Activated naive CD4-positive, alpha-beta T cell (primary cell): ENCODE measurements at places on chromosomes 6 and 20.

DNA sequence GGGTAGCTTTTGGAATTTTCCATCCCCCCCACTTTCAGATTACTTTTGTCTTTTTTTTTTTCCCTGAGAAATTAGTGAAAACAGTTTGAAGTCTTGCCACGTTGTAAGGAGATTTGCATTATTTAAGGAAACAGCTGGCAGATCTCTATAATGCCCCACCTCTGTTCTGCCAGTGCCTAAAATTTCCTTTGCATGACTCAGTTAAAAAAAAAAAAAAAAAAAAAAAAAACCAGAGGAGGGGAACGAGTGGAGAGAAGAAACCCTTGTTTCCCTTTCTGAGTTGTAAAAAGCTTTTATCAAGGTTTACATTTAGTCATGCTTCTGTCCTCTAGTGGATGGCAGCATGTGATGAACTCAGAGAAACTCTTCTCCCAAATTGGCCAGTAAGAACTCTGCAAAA lies 33.5 kb downstream of the CARMIL1 start:
- no peak for DNase-seq

DNA sequence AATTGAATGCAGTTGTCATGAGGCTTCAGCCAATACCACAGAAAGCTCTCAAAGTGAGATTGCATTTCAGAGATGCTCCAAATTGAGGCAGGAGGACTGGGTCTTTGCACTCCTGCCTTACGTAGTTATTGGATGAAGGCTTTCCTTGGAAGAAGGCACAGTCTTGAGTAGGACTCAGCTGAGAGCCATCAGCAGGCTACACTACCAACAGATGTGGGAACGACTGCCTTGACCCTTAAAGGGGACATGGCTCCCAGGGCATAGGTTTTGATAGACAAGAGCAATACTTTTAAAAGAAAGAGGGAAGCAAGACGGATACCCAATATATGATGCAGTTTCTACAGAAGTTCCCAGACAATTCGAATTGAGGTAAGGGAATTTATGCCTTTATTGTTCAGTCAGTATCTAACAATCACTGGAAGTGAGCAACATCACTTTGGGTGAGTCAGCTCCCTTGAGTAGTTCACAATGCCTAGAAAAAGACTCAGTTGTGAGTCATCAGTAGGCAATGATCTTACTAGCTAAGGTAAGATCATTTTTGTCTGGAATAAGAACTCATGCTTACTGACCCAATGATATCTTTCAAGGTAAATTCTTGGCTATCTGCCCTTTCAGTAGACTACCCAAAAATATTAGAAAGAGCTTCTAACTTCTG lies 390.8 kb downstream of the GJA1 start:
- no peak for DNase-seq

DNA sequence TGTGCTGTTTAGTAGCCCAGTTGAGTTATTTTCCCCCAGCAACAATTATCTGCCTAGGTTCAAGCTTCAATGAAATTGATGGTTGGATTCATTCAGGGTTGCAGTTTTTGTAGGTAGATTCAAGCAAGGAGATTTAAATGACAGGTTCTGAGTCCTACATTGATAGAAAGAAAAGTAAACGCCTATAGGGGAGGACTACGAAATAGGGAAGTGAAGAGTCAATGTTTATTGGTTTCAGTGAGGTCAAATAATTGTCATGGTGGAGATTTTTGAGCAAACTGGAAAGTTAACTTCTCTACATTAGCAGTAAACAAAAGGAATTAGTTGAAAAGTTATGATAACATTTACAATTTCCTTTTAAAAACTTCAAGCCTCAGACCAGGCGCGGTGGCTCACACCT lies 734 bp upstream of the WFDC13 start:
- DNase-seq, result no peak

DNA sequence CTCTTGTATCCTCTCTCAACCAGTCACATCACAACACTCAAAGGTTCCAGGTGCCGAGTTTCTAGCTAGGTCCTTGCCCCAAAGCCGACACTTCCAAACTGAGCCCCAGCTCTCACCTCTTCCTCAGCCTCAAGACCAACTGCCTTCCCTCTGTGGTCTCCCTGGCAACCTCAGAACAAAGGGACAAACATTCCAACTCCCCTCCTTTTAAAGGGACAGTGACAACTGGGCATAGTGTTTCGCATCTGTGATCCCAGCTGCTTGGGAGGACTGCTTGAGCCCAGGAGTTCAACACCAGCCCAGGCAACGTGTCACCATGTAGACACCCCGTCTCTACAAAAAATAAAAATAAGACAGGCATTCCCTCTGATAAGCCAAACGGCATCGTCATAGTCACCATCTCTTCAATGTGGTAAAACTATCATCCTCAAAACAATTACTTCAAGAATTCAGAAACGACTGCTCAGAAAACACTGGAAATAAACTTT lies 11.3 kb downstream of the DIDO1 start:
- no peak for DNase-seq

GRCh38 chr20:24136659-24137246 lies 148.2 kb upstream of the GGTLC1 start:
- DNase-seq, result no peak

- no peak for DNase-seq
Observed at GRCh38 chr20:46134716-46135115, 16.6 kb downstream of the CD40 start.

DNA sequence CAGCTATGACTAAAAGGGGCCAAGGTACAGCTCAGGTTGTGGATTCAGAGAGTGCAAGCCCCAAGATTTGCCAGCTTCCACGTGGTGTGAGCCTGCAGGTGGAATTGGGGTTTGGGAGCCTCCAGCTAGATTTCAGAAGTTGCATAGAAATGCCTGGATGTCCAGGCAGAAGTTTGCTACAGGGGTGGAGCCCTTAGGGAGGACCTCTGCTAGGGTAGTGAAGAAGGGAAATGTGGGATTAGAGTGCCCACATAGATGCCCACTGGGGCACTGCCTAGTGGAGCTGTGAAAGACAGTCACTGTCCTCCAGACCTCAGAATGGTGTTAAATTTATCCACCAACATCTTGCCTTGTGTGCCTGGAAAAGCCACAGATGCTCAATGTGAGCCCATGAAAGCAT lies 255.1 kb downstream of the BMP2 start:
- no peak for DNase-seq

DNA sequence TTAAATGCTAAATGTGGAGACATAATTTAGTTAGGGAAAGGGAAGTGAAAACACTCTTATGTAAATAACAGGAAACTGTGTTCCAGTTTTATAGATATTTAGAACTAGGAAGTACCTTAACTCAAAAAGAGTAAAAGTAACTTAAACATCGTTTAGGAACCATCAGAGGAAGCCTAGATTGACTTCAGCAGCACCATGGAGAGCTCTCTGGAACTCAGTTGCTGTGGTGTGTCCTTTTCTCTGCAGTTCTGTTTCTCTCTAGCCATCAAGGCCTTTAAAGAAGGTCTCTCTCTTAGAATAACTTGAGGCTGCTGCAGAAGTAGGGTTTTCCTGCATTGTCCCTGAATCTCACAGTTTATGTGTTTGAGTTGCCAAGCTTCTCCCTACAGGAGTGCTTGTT lies 26.9 kb downstream of the CLVS2 start:
- no peak for DNase-seq

- no peak for DNase-seq
Observed at GRCh38 chr6:18464176-18464575, 77.0 kb downstream of the RNF144B start.

DNA sequence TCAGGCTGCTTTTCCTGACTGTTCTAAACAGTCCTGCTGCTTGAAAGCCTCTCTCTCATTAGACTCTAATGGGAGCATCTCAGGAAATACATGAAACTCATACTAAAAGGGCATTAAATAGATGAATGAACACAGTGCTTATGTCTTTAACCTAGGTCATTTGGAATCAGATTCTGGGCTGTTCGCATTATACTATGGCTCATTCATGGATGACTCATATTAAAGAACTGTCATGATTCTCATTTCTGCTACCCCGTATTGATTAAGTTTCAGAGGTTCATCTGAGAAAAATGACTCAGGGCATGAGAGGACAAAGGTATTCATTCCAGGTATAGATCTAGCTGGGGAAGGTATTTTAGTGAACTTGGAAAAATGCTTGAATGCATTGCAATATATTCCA lies 335.5 kb downstream of the GJA1 start:
- DNase-seq, result no peak

DNA sequence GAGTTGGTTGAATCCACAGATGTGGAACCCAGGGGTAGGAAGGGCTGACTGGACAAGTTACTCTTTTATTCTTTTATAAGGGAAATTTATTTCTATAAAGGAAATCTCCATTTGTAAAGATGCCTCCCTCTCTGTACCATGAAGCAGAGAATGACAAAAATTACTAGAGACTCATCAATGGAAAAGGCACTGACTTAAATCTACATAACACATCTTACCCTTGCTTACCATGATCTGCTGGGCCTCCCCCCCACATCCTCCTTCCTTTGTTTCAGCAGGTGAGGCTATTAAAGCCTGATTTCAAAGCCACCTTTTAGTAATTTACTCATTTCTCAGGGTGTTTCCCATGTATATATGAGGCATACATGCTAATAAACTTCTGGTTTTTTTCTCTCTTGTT lies 130.2 kb upstream of the HDDC2 start:
- DNase-seq, result no peak

DNA sequence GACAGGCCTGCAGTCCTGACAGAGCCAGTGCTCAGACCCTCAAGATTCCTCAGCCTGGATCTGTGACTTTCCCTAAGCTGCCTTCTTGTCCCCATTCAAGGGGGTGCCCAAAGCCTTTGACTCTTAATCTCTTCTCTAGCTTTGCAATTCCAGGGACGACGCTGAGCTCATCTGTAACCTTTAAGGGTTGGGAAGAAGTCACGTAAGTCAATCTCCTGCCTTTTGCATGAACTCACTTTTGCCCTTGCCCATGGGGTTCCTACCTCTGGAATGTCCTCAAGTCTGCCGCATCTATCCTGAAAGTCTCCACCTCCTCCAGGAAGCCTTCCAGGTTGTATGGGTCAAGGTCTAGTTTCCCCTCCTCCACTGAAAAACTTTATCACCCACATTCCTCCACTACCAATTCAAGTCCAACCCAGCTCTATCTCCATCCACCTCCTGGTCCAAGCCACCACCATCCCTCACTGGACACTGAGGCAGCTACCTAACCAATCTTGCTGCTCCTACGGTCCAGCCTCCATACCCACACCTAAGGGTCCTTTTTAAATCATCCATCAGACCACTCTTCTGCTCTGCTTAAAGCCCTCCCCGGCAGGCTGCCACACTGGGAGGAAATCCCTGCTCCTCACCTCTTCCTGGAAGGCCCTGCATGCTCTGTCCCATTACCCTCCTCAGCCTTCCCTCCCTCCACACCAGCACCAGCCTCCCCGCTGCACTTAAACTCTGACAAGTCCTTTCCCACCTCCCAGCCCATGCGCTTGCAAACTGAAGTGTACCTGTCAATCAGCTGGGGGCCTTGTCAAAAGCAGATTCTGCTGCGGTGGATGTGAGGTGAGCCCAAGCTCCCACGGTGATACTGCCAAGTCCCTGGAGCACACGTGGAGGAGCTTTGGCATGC lies 29.7 kb downstream of the PREX1 start:
- DNase-seq, result no peak

GRCh38 chr6:131524695-131525336 lies 48.2 kb upstream of the ARG1 start:
- no peak for DNase-seq

DNA sequence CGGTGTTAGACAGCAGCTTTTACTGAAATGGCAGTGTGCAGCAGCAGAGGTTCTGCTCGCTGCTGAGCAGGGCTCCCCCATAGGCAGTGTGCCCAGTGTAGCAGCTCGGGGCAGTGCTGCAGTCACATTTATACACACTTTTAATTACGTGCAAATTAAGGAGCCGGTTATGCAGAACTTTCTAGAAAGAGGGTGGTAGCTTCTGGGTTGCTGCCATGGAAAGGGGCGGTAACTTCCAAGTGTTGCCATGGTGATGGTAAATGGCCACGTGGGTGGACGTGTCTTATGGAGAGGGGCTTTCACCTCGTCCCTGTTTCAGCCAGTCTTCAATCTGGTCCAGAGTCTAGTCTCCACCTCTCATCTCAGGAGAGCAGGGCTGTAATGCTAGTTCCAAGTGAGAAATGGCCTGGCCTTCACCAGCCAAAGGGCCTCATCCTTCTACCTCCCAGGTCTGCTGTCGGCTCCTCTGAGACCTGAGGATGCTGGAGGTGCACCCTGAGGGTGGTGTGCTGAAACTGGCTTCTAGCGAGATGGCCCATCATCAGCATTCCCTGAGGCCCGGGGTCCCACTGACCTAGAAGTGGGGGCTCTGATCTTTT lies 180.5 kb upstream of the PMEPA1 start:
- DNase-seq, result no peak

GRCh38 chr20:43838703-43839060 lies 76.0 kb upstream of the TOX2 start:
- no peak for DNase-seq

DNA sequence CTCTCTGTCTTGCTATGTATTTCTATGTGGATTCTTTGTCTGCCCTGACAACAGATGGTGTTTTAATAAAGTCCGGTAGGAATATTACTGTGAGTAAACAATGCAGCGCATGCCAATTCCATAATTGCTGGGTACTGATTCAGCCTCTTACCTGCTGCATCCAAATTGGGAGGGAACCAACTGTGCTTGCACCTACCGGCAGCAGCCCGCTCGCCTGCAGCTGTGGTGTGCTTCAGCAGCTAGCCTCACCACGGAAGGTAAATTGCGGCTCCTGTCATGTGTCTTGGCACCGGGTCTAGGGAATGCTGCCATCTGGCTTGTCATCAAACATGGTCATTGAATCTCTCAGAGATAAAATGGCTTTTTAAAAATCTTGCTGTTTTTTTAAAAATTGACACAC lies 704.8 kb upstream of the SLC35B3 start:
- no peak for DNase-seq

GRCh38 chr6:106163446-106163965 lies 77.4 kb downstream of the PRDM1 start:
- DNase-seq, result no peak

DNA sequence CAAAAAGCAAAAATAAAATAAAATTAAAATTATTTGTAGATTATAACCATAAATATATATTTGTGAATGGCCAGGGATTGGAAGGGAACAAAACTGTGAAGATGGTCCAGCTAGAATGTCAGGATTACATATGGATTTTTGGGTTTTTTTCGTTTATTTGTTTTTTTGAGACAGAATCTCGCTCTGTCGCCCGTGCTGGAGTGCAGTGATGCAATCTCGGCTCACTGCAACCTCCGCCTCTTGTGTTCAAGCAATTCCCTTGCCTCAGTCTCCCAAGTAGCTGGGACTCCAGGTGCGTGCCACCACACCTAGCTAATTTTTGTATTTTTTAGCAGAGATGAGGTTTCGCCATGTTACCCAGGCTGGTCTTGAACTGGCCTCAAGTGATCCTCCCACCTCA lies 7.8 kb upstream of the C6orf132 start:
- DNase-seq, result no peak

GRCh38 chr6:42661540-42662153 lies 60.8 kb downstream of the PRPH2 start:
- peak; percentile 69 for DNase-seq

DNA sequence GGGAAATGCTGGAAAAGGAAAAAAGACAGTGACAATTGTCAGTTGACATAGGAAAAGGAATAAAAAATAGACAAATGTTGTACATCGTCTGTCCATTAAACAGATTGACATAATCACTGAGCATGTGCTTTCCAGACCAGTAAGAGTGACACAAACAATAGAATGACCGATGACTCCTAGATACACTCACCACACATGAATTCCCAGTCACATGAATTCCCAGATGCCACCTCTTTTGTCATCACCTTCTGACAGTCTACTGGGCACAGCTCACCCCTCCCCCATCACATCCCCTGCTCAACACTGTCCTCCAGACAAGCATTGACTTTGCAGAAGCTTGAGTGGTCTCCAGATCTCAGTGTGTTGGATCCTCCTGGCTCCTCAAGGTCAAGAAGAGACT lies 25.9 kb downstream of the POM121L2 start:
- DNase-seq, result no peak
